ENCODE measurements at places on chromosomes 3 and 15. TPM values are rescaled to one million over a fixed set of nuclear protein-coding genes. Genes with fewer than 3 reads are reported as not detected.

Gene RHOV
- polyA plus RNA-seq: 4.8 TPM

Gene RTP4
- 7.8 TPM for polyA plus RNA-seq

Gene MESP2
- polyA plus RNA-seq: not detected

Gene WDR49
- 0.06 TPM for polyA plus RNA-seq

Gene DUSP7
- polyA plus RNA-seq: 4.2 TPM

Gene CHP1
- 126 TPM for polyA plus RNA-seq

Gene RTP1
- polyA plus RNA-seq: not detected

Gene IL5RA
- not detected for polyA plus RNA-seq

Gene HTR3D
- polyA plus RNA-seq: not detected

Gene PAQR5
- polyA plus RNA-seq: 10.2 TPM

Gene ACTC1
- 1.2 TPM for polyA plus RNA-seq

Gene ADAMTS17
- 0.46 TPM for polyA plus RNA-seq

Gene PATL2
- polyA plus RNA-seq: 8.1 TPM

DNA sequence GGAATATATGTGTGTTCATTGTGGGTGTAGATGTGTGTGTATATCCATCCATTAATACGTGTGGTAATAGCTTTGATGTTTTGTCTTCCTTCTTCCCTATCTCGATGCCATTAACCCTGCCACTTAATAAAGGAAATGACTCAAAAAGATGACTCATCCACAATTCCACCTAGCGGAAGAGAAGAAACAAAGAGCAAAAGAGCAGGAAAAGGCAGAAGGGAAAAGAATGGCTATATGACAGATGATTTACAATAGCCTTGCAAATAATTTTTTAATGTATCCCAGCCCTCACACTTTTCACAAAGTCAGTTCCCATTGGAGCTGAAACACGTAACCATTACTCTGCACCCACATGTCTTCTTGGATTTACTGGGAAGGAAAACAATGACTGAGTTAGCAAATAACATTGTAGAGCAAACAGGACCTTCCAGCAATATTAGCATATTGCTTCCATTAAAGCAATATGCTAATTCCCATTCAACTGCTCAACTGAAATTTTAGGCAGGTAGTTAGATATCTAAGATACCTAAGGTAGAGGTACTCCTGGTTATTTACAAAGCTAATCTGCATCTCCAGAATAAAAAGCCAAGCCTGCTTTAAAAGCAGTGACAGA, 197.2 kb downstream of the KCNAB1 start:
- no peaks in the 10 kb centered on the region for H3K27me3 ChIP-seq
- H3K4me3 ChIP-seq: no peak overlapping the region
- H3K36me3 ChIP-seq: no peaks in the 10 kb centered on the region
- no peak for DNase-seq
- peak overlapping the region; percentile 46 for H3K27ac ChIP-seq

- no peak for DNase-seq
- no peaks in the 10 kb centered on the region for H3K36me3 ChIP-seq
- H3K4me3 ChIP-seq: no peak overlapping the region
- H3K4me1 ChIP-seq: peaks cover 71% of the 10 kb centered on the region
- H3K27ac ChIP-seq: no peak overlapping the region
- H3K27me3 ChIP-seq: no peaks in the 10 kb centered on the region
Observed at GRCh38 chr15:94412979-94413746, 181.8 kb downstream of the MCTP2 start.

- no peak for DNase-seq
- peak overlapping the region; percentile 28 for H3K4me3 ChIP-seq
- H3K4me1 ChIP-seq: no peaks in the 10 kb centered on the region
- H3K27ac ChIP-seq: no peak overlapping the region
- no peaks in the 10 kb centered on the region for H3K36me3 ChIP-seq
Observed at GRCh38 chr3:13932578-13933295, 52.9 kb upstream of the WNT7A start.

- no peak for DNase-seq
- H3K27me3 ChIP-seq: no peaks in the 10 kb centered on the region
- H3K36me3 ChIP-seq: no peaks in the 10 kb centered on the region
- no peaks in the 10 kb centered on the region for H3K4me1 ChIP-seq
- H3K4me3 ChIP-seq: peak overlapping the region; percentile 85
Observed at GRCh38 chr15:52567871-52568600, 794 bp downstream of the ARPP19 start.

DNA sequence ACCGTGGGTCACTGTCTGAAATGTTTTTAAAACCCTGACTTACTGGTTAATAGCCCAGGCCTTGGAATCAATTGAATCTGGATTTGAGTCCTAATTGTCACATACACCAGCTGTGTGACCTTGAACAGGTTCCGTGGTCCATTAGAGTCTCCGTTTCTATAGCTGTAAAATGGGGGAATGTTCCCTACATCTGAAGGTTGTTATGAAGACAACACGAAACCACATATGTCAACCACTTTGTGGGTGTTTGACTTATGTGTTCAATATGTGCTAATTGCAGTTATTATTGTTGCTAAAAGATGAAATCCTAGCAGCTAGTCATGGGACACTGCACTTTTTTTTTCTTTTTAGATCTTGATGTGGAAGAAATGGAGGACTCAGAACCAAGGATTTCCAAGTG, 35.3 kb downstream of the ZBTB38 start:
- no peak for DNase-seq
- peaks cover 79% of the 10 kb centered on the region for H3K4me1 ChIP-seq
- H3K27ac ChIP-seq: peak overlapping the region; percentile 97
- H3K27me3 ChIP-seq: no peaks in the 10 kb centered on the region
- H3K36me3 ChIP-seq: peaks cover 17% of the 10 kb centered on the region

GRCh38 chr3:58973796-58974195, 76.0 kb downstream of the CFAP20DC start:
- no peaks in the 10 kb centered on the region for H3K27me3 ChIP-seq
- no peak for DNase-seq
- no peak overlapping the region for H3K27ac ChIP-seq
- H3K36me3 ChIP-seq: no peaks in the 10 kb centered on the region

- no peaks in the 10 kb centered on the region for H3K27me3 ChIP-seq
- DNase-seq: no peak
- no peak overlapping the region for H3K27ac ChIP-seq
Observed at GRCh38 chr3:65037861-65038260, 350.1 kb upstream of the ADAMTS9 start.

- H3K36me3 ChIP-seq: no peaks in the 10 kb centered on the region
- no peak for DNase-seq
- no peak overlapping the region for H3K4me3 ChIP-seq
- H3K27me3 ChIP-seq: peaks cover 31% of the 10 kb centered on the region
Observed at GRCh38 chr3:127212231-127212630, 19.3 kb downstream of the PRR23E start.

GRCh38 chr15:31484986-31485385, 158.4 kb downstream of the KLF13 start:
- H3K36me3 ChIP-seq: no peaks in the 10 kb centered on the region
- no peak for DNase-seq
- H3K27me3 ChIP-seq: peaks cover 21% of the 10 kb centered on the region
- H3K4me3 ChIP-seq: no peak overlapping the region
- H3K4me1 ChIP-seq: no peaks in the 10 kb centered on the region

GRCh38 chr15:60017538-60018520, 13.7 kb downstream of the FOXB1 start:
- no peaks in the 10 kb centered on the region for H3K36me3 ChIP-seq
- H3K4me3 ChIP-seq: no peak overlapping the region
- H3K4me1 ChIP-seq: no peaks in the 10 kb centered on the region

GRCh38 chr3:10242182-10243065, 5.8 kb upstream of the TATDN2 start:
- peak; percentile 60 for DNase-seq
- H3K4me1 ChIP-seq: no peaks in the 10 kb centered on the region

DNA sequence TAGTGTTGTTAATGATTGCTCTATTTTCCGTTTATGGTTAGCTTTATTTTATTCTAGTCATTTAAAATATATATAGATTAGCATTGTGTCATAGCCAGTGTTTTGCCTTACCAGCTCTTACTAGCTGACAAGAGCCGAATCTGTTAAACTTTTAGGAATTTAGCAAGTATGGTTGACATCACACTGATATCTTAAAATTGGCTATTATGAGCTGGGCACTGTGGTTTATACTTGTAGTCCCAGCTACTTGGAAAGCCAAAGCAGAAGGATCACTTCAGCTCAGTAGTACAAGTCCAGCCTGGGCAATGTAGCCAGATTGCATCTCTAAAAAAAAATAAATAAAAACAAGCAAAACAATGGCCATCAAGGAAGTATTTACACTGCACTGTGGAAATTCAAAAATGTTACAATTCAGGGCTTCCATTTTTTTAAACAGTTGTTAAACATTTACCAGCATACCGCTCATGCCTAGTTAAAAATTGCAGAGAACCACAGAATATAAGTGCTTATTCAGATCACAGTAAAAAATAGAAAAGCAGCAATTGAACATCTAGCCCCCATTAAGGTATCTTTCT, 208.4 kb upstream of the CGNL1 start:
- DNase-seq: no peak
- peaks cover 9% of the 10 kb centered on the region for H3K36me3 ChIP-seq
- H3K27me3 ChIP-seq: no peaks in the 10 kb centered on the region
- no peak overlapping the region for H3K4me3 ChIP-seq
- no peak overlapping the region for H3K27ac ChIP-seq

- no peak for DNase-seq
- peaks cover 21% of the 10 kb centered on the region for H3K4me1 ChIP-seq
- H3K27ac ChIP-seq: peak overlapping the region; percentile 88
- peak overlapping the region; percentile 84 for H3K4me3 ChIP-seq
Observed at GRCh38 chr3:193593668-193594030, 641 bp downstream of the OPA1 start.

DNA sequence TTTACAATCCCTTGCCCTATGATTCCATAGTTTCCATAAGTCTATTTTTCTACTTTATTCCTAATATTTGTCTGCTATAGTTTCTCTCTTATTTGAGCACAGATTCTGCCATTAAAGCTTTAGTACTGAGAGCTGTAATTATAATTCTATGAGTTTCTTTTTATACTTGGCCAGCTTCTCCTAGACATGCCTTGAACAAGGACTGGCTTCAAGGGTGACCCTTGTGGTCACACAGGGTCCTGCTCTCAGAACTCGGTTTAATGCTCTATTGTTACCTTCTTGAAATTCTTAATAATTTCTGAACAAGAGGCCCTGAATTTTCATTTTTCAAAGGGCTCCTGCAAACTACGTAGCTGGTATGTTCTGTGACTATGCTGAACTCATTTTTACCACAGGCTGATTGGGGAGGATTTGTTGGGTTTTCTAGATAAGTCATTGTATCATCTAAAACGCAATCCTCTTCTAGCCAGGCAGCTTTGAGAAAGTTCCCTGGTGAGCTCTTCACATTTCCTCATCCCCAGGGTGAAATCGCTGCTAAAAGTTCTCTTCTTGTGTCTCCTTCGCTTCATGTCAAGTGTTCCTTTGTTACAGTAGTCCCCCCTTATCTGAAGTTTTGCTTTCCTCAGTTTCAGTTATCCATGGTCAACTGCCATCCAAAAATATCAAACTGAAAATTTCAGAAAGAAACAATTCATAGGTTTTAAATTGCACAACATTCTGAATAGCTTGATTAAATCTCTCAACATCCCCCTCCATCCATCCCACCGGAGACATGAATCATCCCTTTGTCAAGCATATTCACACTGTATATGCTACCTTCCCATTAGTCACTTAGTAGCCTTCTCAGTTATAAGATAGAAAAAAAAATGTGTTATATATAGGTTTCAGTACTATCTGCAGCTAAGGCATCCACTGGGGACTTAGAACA, 12.6 kb upstream of the PLCL2 start:
- H3K27ac ChIP-seq: no peak overlapping the region
- DNase-seq: no peak
- H3K4me3 ChIP-seq: no peak overlapping the region

DNA sequence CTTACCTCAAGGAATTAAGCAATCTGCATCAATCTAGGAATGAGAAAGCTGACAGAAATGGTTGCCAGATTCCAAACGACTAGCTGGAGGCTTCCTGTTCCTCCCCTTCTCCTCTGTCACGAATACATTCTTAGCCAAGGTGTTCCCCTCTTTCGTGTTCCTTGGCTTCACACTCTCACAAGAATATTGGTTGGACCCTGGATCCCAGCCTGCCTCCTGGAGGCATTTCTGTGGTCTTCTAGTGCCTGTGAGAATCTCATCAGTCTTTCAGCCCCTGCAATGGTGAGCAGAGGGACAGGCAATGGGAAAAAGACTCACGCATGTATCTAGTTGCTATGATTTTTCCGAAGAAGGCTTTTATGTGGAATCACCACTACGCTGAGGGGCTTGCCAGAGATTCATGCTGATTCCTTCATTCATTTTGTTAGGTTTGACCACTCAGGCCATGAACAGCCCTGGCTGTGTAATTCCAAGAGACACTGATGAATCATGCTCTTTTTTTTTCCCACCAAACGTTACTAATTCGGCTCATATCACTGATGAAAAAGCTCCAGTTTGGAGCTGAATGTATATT, 1.6 kb upstream of the P3H2 start:
- H3K4me3 ChIP-seq: no peak overlapping the region
- H3K27me3 ChIP-seq: no peaks in the 10 kb centered on the region
- H3K27ac ChIP-seq: no peak overlapping the region
- H3K4me1 ChIP-seq: peaks cover 41% of the 10 kb centered on the region

GRCh38 chr3:108718454-108718853, 38.8 kb downstream of the RETNLB start:
- no peak for DNase-seq
- H3K27me3 ChIP-seq: no peaks in the 10 kb centered on the region
- no peaks in the 10 kb centered on the region for H3K36me3 ChIP-seq
- no peak overlapping the region for H3K4me3 ChIP-seq

Data from sigmoid colon (tissue), 7 donors.